Smooth muscle cell of the umbilical artery (primary cell): ENCODE measurements at places on chromosomes 6 and 20. TPM values are rescaled to one million over a fixed set of nuclear protein-coding genes. Genes with fewer than 3 reads are reported as not detected.

The GMPR gene
- 6.1 and 7.1 TPM in 2 replicates for total RNA-seq

The KIFC1 gene
- 1.2 and 11.2 TPM in 2 replicates for total RNA-seq

The HDGFL1 gene
- total RNA-seq: not detected in 2 replicates

The PAK1IP1 gene
- total RNA-seq: 20.5 and 22.0 TPM in 2 replicates

The LST1 gene
- total RNA-seq: not detected in 2 replicates

The TMEM242 gene
- 6.2 and 7.9 TPM in 2 replicates for total RNA-seq

The PRPF6 gene
- total RNA-seq: 58.2 and 72.9 TPM in 2 replicates

The POU5F1 gene
- total RNA-seq: 0.30 and 0.51 TPM in 2 replicates

The CST2 gene
- not detected in 2 replicates for total RNA-seq

The PDE7B gene
- total RNA-seq: 18.7 and 35.3 TPM in 2 replicates

The MLIP gene
- not detected in 2 replicates for total RNA-seq

The CRIP3 gene
- not detected in 2 replicates for total RNA-seq

The GJA1 gene
- 323 and 681 TPM in 2 replicates for total RNA-seq
